ENCODE measurements at places on chromosomes 1 and 21.

GRCh38 chr1:175319912-175320230, 127.3 kb upstream of the KIAA0040 start:
- no peak for DNase-seq

- no peak for DNase-seq
Measured at GRCh38 chr1:202964791-202965410, 2.2 kb downstream of the CYB5R1 start.

DNA sequence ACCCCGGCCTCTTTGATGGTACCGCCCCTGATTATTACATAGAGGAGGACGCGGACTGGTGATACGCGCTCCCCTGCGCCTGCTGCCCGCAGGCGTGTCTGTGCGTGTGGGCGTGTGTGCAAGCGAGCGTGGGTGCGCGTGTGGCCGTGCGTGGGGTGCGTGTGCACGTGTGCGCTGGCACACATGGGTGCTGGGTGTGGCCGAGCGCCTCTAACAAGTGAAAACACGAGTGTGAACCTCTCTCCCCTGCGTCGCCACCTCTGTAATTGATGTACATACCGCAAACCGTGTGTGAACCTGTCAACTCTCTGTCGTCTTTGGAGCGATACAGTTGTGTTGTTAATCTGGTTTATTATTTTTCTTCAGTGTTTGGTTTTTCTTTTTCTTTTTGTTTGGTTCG, 87.8 kb upstream of the TMEM51 start:
- no peak for DNase-seq

DNA sequence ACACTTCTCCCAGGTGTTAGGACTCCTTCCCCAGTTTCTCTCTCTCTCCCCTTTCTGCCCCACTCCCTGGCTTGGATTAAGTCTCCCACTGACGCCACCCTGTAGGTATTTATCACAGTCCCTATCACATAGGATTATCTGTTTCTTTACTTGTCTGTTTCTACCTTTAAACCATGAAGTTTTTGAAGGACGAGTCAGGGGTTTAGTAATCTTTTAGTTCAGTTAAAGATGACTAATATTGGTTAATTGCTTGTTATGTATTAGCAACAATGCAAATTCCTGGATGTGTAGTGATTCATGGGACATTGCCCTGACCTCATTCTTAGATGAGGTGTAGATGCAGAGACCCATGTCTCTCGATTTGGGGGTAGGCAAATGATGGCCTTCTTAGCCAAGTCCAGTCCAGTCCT, 6.4 kb downstream of the LAMC1 start:
- no peak for DNase-seq

DNA sequence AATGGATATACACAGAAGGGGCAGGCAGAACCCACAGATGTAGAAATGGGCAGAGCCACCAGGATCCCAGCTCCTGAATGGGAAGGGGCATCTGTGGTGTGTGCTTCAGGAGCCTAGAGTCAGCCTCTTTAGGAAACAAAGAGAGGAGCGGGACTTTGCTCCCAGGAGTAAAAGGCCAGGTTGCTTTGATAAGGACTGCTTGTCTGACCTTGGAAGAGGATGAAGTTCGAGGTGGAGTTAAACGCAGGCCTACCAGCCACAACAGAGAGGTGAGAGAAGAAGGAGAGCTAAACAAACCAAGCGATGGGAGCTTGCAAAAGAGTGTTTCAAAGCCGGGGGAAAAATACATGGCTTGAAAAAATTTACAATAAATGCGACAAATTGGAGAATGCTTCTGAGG, 49.9 kb upstream of the TMPRSS2 start:
- DNase-seq: no peak

GRCh38 chr1:41342774-41343355, 18.4 kb upstream of the FOXO6 start:
- DNase-seq: peak; percentile 18

- DNase-seq: peak; percentile 28
Measured at GRCh38 chr1:234433563-234434285, 45.3 kb downstream of the TARBP1 start.

DNA sequence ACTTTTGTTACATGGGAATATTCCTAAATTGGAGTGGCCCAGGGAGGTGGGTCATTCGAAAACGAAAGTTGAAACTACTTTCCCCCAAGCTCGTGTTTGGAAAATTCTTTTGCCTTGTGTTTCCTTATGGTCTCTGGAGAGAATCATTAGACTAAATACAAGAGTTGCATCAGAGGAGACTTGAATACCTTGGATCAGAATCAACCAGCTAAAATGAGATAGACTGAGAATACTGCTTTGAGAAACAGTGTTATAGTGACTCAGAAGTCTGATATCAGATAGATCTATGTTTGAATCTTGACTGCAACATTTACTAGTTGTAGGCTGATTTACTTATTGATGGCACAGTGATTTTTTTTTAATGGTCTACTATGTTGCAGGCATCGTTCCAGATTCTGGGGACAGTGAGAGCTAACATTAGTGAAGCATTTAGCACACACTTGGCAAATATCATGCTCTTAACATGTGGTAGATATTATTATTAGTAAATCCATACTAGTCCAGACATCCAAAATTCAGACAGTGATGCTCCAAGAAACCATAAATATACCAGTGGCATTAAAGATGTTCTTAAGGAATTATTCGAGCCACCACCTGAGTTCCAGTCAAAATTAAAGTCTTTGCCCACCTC, 12.9 kb upstream of the ACTN2 start:
- no peak for DNase-seq

- DNase-seq: peak; percentile 65
Measured at GRCh38 chr1:227437495-227438008, 119.3 kb upstream of the CDC42BPA start.

- no peak for DNase-seq
Measured at GRCh38 chr1:116680752-116681151, 13.2 kb upstream of the IGSF3 start.

GRCh38 chr1:41683681-41684500, 199.4 kb upstream of the EDN2 start:
- DNase-seq: peak; percentile 79

GRCh38 chr1:245946905-245947304, 560.2 kb downstream of the SMYD3 start:
- DNase-seq: no peak

DNA sequence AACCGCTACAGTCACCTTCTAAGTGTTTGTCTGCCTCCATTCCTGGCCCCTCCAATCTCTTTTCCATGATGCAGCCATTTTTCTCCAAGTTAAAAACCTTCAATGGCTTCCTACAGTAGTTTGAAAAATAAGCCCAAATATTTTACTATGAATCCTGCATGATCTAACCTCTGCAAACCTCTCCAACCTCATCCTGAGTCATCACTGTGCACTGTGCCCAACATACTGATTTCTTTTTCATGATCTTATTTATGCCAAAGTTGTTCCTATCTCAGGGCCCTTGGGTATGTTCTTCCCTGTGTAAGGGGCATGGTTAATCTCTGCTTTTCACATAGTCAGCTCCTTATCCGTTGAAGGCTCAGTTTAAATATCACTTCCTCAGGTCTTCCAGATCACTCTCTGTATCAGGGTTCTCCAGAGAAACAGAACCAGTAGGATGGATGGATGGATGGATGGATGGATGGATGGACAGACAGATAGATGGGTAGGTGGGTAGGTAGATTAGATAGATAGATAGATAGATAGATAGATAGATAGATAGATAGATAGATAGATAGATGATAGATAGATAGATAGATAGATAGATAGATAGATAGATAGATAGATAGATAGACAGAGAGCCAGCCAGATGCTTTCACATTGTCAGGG, 18.1 kb upstream of the PTPN14 start:
- DNase-seq: no peak

GRCh38 chr1:1197551-1198422, 8.6 kb downstream of the TNFRSF18 start:
- DNase-seq: no peak

GRCh38 chr1:25485536-25486411, 55.1 kb downstream of the MACO1 start:
- DNase-seq: peak; percentile 36

DNA sequence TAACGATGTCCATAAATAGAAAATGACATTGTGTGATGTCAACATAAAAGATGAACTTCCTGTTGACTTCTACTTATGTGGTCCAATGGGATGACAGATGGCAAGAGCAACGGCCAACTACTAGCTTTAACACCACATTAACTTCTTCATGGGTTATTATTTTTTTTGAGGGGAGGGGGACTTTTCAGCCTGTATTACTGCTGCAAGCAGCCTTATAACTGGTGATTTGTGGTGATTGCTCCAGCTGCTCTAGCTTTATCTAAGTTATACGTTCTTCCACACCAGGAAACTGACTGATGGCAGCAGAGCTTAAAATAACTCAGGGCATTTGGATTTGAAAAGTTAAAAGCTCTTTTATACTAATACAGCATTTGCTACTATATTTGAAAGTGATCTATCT, 228.8 kb upstream of the B3GALT2 start:
- DNase-seq: no peak

DNA sequence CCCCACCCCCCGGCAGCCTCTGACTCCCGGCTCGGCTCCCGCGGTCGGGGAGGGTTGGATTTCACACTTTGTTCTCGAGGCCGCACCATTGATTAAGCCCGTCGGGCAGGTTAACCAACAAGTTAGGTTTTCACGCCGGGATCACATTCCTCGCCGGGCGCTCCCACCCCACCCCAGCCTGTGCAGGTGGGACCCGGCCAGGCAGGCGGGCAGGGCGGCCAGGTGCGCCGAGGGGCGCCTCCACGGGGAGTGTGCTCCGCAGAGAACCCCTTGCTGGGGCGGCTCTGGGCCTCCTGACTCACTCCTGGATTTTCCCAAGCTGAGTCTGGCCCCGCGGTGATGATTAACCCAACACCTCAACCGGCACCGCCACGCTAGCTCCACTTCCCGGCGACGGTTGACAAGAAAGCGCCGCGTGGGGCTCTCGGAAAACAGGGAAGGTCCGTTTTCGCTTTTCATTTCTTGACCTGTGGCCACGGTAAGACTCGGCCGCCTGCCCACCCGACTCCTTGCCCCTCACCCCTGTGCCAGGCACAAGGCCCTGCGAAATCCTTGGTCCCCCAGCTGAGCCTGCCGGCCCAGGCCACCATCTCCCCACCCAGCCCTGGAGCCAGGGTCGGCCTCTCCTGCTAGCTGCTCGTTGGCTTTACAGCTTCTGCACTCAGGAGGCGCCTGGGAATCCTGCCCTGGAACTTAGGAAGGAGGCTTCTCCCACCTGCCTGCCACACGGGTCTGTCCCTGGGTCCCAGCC, 8.8 kb upstream of the TTLL10 start:
- no peak for DNase-seq

- no peak for DNase-seq
Measured at GRCh38 chr1:209736490-209737117, 19.2 kb upstream of the TRAF3IP3 start.

- no peak for DNase-seq
Measured at GRCh38 chr21:32508558-32508957, 76.8 kb downstream of the TCP10L start.

GRCh38 chr1:114597949-114598348, 16.5 kb upstream of the BCAS2 start:
- no peak for DNase-seq

DNA sequence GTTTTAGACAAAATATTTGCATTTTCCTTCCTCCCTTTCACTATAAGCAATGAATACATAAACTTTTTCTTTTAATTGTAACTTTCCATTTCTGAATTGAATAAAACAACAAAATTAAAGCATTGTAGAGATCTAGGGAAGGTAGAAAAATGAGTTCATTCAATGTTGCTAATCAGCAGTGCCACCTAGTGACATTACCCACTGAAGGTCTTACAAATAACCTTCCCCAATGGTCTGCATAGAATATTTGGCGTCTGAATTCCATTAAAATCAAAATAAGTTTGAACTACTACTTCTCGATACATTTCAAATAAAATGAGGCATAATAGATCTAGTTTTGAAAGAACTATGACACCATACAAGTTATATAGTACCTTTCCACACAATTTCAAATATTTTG, 19.6 kb downstream of the FH start:
- peak; percentile 40 for DNase-seq

- no peak for DNase-seq
Measured at GRCh38 chr21:34191876-34192275, 118.5 kb downstream of the MRPS6 start.

GRCh38 chr1:177249231-177249630, 78.5 kb downstream of the BRINP2 start:
- DNase-seq: no peak

DNA sequence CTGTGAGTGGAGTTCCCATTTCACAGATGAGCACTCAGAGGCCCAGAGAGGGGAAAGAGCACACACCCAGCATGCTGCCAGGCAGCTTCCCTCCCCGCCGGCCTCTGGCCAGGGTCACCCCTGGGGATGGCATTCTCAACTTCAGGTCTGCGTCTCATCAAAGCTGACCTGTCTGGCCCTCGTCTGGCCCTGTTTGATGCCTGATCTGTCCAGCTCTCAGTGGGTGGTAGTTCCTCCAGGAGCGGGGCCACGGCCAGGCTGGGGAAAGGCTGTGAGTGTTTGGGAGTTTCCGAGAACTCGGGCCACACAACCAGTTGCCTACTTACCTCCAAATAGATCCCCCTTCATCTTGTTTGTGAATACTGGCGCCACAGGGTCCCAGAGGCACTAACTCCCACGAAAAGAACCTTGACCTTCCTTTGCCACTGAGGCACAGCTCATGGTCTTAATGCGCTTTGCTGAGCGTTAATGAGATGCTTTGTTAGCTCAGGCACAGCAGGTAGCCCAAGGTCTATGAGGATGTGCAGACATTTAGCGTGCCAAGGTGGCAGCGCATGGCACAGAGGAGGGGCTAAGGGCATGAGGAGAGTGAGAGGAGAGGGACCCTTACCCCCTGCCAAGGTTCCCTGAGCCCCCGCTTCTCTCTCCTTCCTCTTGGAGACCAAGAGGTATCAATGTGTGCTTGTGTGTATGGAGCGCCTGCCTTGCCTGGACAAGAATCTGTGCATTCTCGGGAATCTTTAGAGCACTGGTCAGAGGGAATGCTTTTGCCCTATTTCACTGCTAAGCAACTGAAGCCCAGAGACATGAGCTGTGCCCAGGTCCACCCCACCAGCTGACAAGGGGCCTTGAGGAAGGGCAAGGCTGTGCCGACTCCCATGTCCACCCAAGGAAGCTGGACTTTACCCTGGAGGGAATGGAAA, 61.2 kb downstream of the DISP3 start:
- DNase-seq: no peak

GRCh38 chr1:5108740-5109139, 454.3 kb downstream of the AJAP1 start:
- no peak for DNase-seq

- DNase-seq: no peak
Measured at GRCh38 chr1:8536515-8536914, 218.6 kb downstream of the SLC45A1 start.

GRCh38 chr1:170518185-170518834, 13.7 kb upstream of the GORAB start:
- no peak for DNase-seq

GRCh38 chr1:93839307-93839706, 39.7 kb downstream of the DNTTIP2 start:
- DNase-seq: peak; percentile 18

DNA sequence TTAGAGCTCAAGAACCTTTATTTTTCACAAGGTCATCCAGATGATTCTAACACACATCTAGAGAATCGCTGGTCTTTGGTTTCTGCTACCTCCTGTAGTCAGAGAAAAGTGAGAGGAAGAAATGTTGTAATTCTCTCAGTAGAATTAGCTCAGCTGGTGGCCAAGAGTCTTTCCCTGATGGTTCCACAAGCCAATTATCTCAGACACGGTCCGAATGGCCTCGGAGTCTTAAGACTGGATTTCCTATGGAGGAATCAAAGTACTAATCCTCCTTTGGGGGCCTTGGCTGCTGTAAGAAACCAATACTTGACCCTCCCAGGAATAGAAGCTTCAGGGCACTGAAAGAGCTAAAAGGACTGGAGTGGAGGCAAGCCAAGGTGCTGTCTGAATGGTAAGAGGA, 1.8 kb downstream of the TMEM81 start:
- DNase-seq: no peak

- no peak for DNase-seq
Measured at GRCh38 chr1:33880305-33880704, 16.4 kb downstream of the HMGB4 start.

Measured in NB4 (cell line).